ENCODE measurements at places on chromosomes 16 and 17.

DNA sequence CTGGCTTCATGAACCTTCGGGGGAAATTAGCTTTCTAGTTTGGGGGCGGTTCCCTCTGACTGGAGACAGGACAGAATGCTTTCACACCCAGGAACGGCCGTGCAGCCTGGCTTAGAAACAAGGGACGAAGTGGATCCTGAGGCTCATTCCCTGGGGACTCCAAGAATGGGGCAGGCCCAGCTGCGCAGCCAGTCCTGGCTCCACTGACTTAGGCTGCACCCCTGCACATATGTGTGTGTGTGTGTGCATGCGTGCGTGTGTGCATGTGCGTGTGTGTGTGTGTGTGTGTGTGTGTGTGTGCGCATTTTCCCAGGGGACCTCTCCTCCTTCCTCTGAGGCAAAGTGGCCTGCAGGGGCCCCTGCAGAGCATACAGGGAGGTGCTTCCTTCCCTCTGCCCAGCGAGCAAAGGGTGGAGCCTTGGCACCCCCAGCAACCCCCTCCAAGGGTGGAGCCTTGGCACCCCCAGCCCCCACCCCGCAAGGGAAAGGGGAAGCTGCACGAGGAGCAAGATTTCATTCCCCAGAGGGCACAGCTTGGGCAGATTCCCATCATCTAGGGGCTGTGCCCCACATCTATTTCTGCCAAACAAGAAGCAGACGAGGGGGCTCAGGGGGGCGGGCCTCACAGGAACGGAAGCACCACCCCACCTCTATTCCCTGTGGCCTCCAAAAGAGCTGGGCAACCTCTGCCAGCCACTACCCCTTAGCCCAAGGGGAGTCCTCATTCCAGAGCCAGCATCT, 97.6 kb upstream of the CBX4 start:
- DNase-seq: no peak

- no peak for DNase-seq
Measured at GRCh38 chr17:6454495-6455320, 10.5 kb downstream of the PIMREG start.

GRCh38 chr16:27534256-27534655, 15.5 kb downstream of the GTF3C1 start:
- no peak for DNase-seq

DNA sequence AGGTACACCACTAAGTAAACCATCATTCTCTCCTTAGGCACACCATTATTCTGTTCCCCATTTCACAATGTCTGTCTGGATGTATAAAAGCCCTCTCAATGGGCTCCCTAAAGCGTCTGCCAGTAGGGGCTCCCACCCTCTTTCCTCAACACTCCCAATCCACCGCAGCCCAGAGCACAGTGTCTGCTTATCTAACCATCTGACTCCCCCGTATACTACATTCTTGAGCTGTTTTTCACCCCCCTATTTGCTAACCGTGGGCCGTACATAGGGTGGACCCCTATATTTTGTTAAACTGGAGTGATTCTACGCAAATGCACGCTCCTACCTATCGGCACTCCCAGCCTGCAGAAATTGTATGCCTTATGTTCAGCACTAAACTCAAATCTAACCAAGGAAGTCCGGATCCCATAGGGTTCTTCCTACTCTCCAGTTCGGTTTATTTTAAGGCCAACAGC, 685 bp upstream of the PSMD3 start:
- DNase-seq: no peak

GRCh38 chr16:1746693-1747195, 24.6 kb downstream of the NME3 start:
- no peak for DNase-seq

GRCh38 chr17:55157165-55157564, 107.6 kb upstream of the HLF start:
- DNase-seq: no peak

- DNase-seq: no peak
Measured at GRCh38 chr17:2939714-2940351, 123.6 kb downstream of the OR1D5 start.

GRCh38 chr16:55499951-55500529, 8.8 kb upstream of the LPCAT2 start:
- DNase-seq: no peak

DNA sequence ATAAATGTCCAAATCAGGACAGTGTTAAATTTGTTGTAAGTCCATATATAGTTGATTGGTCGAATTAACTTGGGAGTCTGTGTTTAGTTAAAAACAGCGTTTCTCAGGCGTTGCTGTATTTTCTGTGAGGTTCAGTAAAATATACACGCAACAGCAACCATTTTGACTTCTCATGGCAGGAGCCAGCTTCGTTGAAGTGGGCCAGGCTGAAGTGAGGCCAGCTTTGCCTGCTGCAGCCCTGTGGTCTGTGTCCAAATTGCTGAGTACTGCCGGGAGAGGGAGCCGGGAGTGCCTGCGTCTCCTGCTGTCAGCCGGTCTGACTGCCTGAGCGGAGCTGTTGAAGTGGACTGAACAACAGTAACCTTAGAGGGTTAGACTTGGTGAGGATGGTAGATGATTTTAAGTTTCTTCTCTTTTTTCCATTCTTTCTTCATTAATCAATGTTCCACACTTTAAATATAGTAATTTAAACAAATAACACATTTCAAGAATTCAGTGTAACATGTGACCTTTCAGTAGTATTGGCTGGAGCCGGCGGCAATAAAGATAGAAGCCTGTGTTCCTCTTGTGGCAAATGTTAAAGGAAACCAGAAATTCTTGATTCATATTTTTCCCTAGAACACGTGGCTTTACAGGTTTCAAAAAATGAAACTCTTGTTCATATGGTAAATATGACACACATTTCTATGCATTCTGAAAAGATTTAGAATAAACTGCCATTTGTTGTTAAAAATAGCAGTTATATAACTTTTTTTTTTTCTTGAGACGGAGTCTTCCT, 37.0 kb upstream of the ZNF750 start:
- DNase-seq: no peak

DNA sequence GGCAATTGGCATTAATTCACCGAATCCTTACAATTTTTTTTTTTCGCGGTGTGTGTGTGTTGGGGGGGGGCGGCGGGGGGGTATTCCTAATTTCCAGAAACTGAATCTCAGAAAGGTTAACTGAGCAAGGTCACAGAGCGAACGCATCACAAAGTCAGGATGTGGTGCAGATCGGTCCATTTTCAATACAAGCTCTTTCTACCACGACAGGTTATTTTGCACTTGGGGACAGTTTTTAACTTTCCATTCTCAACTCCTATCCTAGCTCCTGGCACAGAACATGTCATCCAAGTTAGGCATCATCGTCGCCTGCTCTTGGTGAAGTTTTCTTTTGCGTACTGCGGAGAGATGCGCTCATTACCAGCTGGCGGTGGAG, 15.4 kb upstream of the ERN1 start:
- no peak for DNase-seq

DNA sequence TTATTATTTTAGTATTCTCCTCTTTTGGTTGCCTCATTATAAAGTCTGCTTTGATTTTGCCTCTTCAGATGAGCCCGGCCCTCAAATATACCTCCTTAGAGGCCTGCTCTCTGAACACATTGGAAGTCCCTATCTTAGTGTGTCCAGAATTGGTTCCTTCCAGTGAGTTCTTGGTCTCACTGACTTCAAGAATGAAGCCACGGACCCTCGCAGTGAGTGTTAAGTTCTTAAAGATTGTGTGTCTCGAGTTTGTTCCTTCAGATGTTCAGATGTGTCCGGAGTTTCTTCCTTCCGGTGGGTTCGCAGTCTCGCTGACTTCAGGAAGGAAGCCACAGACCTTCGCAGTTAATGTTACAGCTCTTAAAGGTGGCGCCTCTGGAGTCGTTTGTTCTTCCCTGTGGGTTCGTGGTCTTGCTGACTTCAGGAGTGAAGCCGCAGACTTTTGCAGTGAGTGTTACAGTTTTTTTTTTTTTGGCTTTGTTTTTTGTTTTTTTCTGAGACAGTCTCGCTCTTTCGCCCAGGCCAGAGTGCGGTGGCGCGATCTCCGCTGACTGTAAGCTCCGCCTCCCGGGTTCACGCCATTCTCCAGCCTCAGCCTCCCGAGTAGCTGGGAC, 45.8 kb upstream of the NOS2 start:
- no peak for DNase-seq

DNA sequence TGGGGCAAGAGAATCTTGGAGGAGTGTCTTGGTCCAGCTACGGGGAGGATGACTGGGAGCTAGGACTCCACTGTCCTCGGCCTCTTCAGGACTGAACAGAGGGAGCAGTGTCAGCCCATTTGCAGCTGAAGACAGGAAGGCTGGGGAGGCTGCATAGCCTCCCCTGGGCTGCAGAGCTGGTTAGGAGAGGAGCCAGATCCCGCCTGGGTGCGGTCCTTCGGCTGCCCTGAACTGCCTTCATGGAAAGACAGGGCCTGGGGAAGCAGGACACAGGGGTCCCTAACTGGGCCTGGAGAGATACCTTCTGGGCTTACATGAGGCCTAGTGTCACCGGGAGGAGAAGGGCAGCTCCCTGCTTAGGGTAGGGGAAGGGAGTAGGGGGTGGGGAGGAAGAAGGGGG, 26.6 kb downstream of the UNC13D start:
- no peak for DNase-seq

- DNase-seq: no peak
Measured at GRCh38 chr16:57471852-57472664, 9.6 kb downstream of the POLR2C start.

- DNase-seq: no peak
Measured at GRCh38 chr16:71373073-71373472, 14.6 kb downstream of the CALB2 start.

DNA sequence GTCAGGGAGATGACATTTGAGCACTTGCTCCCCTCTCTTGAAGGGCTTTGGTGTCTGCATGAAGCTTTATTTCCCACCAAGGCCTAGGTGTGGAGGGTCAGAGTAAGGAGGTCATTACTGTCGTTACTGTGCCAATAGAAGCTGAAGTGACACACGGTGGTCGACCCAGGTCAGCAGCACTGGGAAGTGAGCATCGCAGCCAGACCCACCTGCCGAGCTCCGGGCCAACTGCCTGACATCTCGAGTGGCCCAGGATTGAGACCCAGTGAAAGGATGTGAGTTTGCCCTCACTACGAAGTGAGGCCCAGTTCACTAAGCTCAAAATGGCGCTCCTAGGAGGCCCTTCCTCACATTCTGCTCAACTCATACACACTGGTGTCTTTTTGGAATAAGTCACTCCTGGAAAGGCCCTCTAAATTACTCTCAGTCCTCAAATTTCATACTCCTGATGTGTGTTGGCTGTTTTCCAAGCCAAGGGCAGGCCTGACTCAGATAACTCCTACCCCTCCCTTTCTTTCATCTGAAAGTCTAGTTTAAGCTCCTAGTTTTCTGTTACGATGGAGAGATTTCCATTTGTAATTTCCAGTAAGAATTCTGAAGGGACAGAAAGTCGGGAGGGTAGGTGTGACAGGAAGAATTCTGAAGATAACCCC, 200.4 kb downstream of the LGALS9B start:
- DNase-seq: no peak

DNA sequence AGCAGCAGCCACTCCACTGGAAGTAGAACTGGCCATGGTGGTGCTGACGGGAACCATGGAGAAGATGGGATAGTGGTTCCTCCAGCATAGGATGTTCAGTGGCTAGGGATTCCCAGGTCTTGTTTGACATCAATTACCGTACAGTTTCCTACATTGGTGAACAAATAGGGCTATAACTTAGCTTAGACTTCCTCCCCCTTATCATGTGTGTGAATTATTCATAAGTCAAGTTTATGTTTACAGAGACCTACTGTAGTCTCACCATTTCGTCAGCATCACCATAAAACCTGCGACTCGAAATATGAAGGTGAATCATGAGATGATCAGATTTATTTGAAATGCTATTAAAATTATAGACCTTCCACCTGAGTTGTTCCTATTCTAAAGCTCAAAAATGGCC, 1.2 kb downstream of the KRTAP2-3 start:
- no peak for DNase-seq

DNA sequence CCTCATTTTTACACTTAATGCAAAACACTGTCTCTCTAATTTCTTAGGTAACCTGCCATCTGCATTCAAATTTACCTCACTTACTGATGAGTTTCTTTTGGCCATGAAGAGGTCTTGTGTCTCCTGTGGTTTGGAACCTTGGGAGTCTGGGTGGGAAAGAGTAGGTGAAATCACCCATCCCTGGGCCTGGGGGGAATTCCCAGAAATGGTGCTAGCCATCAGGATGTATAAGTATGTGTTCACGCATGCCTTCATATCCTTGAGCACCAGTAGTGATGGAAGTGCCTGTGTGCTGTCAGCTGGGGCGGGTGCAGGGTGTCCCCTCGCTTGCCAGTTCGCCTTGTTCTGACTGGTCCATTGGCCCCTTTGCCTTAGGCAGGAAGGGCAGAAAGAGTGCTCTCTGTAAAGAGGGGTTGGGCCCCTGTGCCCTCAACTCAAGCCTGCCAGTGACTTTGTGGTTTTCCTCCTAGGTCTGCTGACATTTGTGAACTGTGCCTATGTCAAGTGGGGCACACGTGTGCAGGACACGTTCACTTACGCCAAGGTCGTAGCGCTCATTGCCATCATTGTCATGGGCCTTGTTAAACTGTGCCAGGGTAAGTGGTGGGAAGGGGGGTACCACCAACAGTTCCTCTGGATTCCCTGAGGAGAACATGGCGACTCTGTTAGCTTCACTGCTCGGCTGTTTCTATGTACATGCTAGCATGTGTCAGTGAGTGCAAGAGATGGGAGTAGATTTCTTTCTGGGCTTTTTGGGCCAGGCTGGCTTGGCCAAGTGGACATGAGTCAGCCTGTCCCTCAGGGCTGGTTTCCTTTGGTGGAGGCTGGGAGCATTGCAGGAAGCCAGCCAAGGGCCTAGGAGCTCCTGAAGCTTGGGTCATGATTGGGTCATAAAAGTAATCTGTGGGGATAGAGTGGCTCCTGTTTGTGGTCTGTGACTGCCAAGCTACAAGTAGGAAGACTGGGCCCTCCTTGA, 23.2 kb downstream of the SLC7A6OS start:
- no peak for DNase-seq

- DNase-seq: no peak
Measured at GRCh38 chr16:56382459-56382858, 42.9 kb downstream of the AMFR start.

DNA sequence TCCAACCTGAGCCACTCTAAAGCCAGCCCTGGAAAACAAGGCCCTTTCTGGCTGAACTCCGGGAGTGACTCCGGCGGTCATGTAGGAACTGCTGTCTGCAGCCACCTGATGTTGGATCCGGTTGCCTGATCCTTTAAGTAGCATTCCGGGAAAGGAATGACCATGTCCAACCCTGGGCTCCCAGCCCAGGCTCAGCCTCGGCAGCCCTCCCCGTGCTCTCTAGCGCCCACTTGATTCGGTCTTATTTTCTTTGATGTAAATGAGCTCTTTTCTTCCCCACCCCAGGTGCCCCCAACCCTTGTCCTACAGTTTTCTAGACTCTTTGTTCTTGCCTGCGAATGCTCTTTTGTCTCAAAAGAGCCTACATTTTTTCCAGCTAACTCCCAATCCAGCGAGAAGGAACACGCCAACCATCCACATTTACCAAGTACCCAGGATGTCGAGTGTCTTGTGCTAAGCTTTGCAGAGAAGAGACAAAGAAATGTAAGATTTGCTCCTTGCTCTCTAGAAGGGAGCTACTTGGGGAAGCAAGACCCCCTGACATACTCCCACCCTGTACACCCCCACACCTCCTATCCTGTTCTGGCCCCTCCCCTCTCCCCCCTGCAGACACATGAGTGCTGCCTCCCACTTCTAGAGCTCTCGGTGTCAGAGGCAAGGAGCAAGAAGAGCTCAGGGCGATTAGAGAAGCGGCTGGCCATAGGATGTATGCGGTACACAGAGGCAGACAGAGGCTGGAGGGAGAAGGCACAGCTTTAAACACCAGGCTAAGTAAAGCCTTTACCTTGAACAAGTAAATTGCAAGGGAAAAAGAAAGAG, 53.8 kb downstream of the COG7 start:
- DNase-seq: no peak

- DNase-seq: no peak
Measured at GRCh38 chr16:72657791-72658190, 390.1 kb downstream of the ZFHX3 start.

- no peak for DNase-seq
Measured at GRCh38 chr17:18228176-18228682, 2.8 kb downstream of the LLGL1 start.

Measured in stimulated activated CD4-positive, alpha-beta T cell treated with anti-CD3 and anti-CD28 coated beads, TNF-alpha, amount 100 ng/mL, for 24 hours (primary cell).